Stimulated activated CD8-positive, alpha-beta memory T cell treated with anti-CD3 and anti-CD28 coated beads, Interleukin-4, amount 100 ng/mL, for 4 hours (primary cell): ENCODE measurements at places on chromosomes 7 and 10.

- no peak for DNase-seq
These were observed 537 bp downstream of the FOXK1 start for GRCh38 chr7:4682621-4683042.

DNA sequence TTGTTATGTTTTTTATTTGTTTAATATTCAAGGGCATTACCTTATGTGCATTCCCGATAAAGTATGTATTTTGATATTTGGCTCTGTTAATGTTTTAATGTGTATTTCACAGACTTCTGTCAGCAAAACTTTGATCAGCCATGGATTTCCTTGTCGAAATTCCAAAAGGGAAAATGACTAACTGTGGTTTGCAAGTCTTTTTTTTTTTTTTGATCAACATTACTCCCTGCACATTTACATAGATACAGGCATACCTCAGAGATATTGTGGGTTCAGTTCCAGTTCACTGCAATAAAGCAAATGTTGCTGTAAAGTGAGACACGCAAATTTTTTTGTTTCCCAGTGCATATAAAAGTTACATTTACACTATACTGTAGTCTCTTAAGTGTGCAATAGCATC is 351.9 kb downstream of the CXCL12 start:
- no peak for DNase-seq

DNA sequence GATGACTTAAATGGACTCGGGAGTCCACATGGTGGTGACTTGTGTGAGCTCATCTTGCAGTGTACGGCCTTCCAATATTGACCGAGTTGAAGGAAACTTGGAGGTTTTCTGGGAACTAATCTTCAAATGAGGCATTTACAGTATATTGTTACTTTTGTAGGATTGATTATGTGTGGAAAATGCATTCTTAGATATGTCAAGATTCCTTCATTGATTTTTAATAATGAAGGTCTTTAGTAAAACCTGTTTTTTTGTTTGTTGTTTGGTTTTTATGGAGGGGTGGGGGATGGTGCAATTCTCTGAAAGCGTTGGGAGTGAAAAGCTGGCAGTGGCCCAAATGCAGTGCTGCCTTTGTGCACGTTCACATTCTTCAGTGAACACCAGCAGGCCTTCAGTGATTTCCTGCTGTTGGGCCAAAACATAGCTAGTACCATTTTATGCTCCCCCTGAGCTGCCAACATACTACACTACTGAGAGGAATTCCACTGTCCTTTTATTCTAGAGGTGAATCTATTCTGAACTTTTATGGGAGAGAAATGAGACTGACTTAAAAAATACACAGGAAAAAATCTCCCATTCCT is 50.4 kb downstream of the CCNY start:
- no peak for DNase-seq

DNA sequence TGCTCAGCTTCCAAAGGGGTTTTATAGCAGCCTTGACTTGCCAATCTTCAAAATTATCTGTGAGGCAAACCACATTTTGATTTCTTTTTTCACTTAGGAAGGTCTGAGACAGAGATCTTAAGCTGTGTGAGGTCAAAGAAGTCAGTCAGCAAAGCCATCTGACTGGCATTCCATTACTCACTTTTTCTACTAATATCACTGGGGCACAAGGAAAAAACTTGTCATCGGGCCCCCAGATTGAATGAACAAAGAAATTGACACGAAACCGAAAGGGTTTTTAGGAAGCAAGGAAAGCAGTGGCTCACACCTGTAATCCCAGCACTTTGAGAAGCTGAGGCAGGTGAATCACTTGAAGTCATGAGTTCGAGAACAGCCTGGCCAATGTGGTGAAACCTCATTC is 78.5 kb upstream of the FRMD4A start:
- DNase-seq, result no peak

DNA sequence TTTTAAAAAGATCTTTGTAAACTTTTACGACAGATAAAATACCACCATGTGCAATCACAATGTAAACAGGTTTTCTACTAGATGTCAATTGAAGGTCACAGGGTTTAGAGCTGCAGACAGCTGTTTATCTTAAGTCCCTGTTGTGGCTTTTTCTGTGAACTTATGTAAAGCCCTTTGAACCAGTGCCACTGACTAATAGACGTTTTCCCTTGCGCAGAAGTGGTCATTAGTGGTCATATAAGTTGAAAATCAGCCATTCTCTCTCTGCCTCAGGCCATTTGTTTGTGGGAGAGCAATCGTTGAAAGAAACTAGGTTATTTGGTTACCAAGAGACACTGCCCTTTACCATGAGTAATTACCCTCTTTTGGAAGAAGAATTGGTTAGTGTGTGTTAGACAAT is 23.9 kb downstream of the CACNB2 start:
- no peak for DNase-seq

GRCh38 chr10:123354521-123354920 is 200.3 kb downstream of the BUB3 start:
- DNase-seq, result no peak

DNA sequence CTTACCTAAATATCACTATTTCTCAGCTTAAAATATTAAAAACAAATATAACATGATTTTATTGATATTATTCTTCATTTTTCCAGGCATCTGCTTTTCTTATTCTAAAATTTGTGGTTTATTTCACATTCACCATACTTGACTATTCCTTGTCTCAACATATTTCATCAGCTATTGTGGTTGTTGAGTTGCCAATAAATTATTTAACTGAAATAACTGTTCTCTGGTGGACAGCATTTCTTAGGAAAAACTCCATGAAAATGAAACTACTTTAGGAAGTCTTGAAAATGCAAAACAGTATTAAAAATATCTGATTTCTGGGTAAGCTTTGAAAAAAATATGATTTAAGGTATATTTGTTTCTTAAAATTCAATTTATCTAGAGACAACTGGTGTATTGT is 122.9 kb upstream of the SEMA3A start:
- DNase-seq, result no peak

- no peak for DNase-seq
These were observed 1060.7 kb upstream of the GHITM start for GRCh38 chr10:83078645-83079044.

DNA sequence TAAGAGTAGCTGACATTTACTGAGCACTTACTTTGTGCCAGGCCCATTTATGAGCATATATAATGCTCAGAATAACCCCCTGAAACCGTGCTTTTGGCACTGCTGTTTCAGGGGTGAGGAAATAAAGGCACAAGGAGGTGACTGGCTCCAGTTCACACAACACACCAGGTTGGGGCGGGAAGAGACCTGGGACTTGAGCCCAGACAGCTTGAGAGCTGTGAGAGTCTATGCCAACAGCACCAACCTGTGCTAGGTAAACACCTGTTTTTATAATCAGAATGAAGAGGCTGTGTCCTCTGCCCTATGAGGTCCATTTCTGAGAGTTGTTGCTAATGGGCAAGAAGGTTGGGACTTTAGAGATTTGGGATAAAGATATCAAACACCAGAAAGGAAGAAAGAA is 8.8 kb upstream of the AZGP1 start:
- DNase-seq, result no peak

GRCh38 chr7:141071260-141071854 is 2.5 kb upstream of the TMEM178B start:
- no peak for DNase-seq

- no peak for DNase-seq
These were observed 1.8 kb downstream of the NPS start for GRCh38 chr10:127550861-127551260.

DNA sequence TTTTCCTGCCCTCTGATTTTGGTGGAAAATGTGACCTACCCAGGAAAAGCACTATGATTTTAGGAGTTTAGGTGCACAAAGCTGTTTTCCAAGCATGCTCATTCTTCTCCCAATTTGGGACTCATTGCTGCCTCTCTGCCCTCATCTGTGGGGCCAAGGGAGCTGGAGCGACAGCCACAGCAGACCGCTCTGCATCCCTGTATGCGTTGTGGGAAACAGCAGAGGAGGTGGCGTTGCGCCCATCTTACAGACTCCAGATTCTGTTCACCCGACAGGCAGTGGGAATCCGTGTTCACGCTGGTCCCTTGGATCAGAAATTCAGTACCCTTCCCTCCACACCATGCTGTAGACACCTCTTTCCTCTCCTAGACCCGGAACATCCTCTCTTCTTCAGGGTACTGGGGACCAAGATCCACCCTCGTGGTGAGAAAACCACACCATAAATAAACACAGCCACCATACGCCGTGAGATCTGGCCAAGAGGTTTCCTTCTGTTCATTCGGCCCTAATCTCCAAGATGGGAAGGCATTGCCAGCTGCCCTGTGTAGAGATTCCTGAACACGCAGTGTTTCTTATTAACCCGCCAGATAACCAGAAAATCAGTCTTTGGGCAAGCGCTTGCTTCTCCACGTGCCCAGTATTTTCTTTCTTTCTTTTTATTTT is 87.9 kb downstream of the CUX1 start:
- DNase-seq, result no peak

DNA sequence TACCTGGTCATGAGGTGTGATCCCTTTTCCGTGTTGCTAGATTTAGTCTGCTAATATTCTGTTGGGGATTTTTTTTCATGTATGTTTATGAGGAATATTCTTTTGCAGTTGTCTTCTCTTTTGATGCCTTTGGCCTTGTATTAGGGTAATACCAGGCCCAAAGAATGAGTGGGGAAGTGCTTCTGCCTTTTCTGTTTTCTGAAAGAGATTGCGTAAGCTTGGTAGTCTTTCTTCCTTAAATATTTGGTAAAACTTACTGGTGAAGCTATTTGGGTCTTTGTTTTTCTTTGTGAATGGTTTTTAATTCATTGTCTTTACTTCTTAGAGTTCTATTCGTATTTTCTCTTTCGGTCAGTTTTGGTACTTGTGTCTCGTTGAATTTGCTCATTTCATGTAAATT is 51.1 kb downstream of the SHH start:
- DNase-seq, result no peak

DNA sequence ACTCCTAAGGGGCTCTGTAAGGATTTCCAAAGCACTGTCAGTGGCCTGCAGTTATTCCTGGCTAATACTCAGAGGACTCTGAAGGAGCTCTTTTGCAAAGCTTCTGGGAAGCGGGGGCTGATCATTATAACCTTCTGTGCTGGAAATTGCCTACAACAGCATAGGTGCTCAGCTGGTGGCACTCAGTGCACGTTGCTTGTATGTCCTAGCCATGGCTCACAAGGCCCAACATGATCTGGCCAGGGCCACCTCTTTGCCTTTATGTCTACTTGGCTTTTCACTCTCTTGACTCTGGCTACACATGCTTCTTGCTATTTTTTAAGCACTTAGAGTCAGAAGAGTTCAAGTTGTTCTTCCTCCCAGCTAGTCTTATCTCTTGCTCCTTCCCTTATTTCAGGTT is 17.5 kb downstream of the LAMB4 start:
- no peak for DNase-seq

DNA sequence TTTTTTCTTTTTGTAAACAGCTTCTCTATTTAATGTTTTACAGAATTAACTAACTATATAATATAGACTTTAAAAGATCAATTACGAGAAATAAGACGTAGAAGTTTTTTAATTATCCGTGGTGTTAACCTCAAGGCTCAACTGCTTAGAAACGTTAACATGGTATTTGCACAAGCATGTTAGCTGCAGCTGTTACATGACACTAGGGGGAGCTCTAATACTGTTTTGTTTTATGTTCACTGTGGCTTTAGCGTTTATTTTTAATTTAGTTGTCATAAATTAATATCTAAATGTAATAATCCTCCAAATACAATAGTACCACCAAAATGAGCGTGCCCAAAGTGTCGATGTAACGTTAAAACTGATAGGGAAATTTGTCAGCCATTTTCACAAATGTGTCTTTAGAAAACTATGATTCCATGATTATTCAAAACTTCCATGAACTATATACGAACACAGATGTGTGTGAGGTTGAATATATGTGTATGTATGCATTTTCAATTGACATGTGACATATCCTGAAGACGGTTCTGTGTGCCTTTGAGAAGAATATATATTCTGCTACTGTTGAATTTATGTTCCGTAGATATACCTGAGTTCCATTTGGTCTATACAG is 828.8 kb upstream of the MBL2 start:
- no peak for DNase-seq

GRCh38 chr10:33132626-33133025 is 174.6 kb upstream of the ITGB1 start:
- no peak for DNase-seq
